ENCODE measurements at places on chromosomes 16 and 17. TPM values are rescaled to one million over a fixed set of nuclear protein-coding genes. Genes with fewer than 3 reads are reported as not detected.

ADAD2 gene
- total RNA-seq: not detected

KRTAP3-2 gene
- not detected for total RNA-seq

PPM1E gene
- total RNA-seq: 0.25 TPM

ABCA3 gene
- 5.4 TPM for total RNA-seq

GRCh38 chr17:75240394-75241142 lies 20.8 kb downstream of the GGA3 start:
- no peak for DNase-seq

- DNase-seq: no peak
These were observed 59.0 kb downstream of the ANKFY1 start for GRCh38 chr17:4204710-4205173.

GRCh38 chr16:27445502-27446175 lies 43.7 kb downstream of the IL21R start:
- DNase-seq: no peak

- DNase-seq: no peak
These were observed 4.1 kb downstream of the TRIM65 start for GRCh38 chr17:75892556-75893224.

DNA sequence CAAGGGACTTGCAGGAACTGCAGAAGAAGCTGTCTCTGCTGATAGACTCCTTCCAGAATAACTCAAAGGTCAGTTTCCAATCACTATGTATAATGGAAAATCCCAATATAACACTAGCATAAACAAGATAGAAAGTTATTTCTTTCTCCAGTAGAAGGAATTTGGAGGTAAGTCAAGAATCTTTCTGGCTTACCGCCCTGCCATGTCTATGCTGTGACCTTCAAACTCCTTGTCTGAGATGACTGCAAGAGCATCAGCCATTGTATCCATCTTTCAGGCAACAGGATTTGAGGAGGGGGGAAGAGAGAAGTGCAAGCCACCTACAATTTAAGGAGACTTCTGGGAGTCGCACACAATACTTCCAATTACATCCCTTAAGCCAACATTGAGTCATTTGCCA lies 2.7 kb downstream of the LDAF1 start:
- DNase-seq: no peak

Data from vagina (tissue), 2 donors.